ENCODE measurements at places on chromosomes 12 and 14. TPM values are rescaled to one million over a fixed set of nuclear protein-coding genes. Genes with fewer than 3 reads are reported as not detected.

ANO2 gene
- not detected for total RNA-seq

P3H3 gene
- 2.1 TPM for total RNA-seq

SRGAP1 gene
- total RNA-seq, result 0.02 TPM

BEST3 gene
- not detected for total RNA-seq

CPNE6 gene
- not detected for total RNA-seq

- peak overlapping the region; percentile 55 for H3K27ac ChIP-seq
- peak; percentile 42 for DNase-seq
- H3K27me3 ChIP-seq, result peaks cover 28% of the 10 kb centered on the region
- peaks cover 43% of the 10 kb centered on the region for H3K4me1 ChIP-seq
- peaks cover 2% of the 10 kb centered on the region for H3K36me3 ChIP-seq
Observed at GRCh38 chr14:52268279-52269061, 972 bp downstream of the PTGDR start.

DNA sequence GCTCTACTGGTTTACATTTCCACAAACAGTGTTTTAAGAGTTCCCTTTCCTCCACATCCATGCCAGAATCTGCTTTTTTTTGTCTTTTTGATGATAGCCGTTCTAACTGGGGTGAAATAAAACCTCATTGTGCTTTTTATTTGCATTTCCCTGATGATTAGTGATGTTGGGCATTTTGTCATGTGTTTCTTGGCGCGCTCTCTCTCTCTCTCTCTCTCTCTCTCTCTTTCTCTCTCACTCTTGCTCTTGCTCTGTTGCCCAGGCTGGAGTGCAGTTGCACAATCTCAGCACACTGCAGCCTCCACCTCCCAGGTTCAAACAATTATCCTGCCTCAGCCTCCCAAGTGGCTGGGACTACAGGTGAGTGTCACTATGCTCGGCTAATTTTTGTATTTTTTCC is 9.6 kb upstream of the MIS18BP1 start:
- H3K27me3 ChIP-seq, result no peaks in the 10 kb centered on the region
- H3K4me3 ChIP-seq, result no peak overlapping the region
- H3K36me3 ChIP-seq, result peaks cover 2% of the 10 kb centered on the region
- no peaks in the 10 kb centered on the region for H3K4me1 ChIP-seq

- no peak overlapping the region for H3K27ac ChIP-seq
- H3K4me1 ChIP-seq, result peaks cover 3% of the 10 kb centered on the region
- DNase-seq, result no peak
- no peaks in the 10 kb centered on the region for H3K27me3 ChIP-seq
- peak overlapping the region; percentile 61 for H3K4me3 ChIP-seq
Observed at GRCh38 chr14:102517392-102518062, 8.0 kb upstream of the ANKRD9 start.

DNA sequence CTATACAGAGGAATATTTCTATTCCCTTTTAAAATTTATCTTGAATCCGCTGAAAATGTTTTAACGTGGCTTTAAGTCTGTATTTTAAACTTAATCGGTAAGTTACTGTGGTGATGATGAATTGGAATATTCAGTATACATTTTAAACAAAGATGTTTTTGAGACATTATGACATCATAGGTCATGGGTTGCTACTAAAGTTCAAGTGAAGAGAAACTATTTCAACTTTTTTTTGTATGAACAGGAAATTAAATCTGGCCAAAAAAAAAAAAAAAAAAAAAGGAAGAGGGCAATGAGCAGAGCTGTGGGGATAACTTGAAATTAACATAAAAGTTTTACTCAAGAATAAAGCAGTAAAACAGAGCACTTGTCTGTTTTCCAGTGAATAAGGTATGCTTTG is 109.0 kb downstream of the PLEKHA5 start:
- no peak overlapping the region for H3K27ac ChIP-seq
- no peak for DNase-seq
- H3K4me1 ChIP-seq, result peaks cover 22% of the 10 kb centered on the region
- no peak overlapping the region for H3K4me3 ChIP-seq

GRCh38 chr14:42307239-42307825 is 700.7 kb downstream of the LRFN5 start:
- DNase-seq, result no peak
- no peaks in the 10 kb centered on the region for H3K27me3 ChIP-seq
- no peaks in the 10 kb centered on the region for H3K4me1 ChIP-seq

DNA sequence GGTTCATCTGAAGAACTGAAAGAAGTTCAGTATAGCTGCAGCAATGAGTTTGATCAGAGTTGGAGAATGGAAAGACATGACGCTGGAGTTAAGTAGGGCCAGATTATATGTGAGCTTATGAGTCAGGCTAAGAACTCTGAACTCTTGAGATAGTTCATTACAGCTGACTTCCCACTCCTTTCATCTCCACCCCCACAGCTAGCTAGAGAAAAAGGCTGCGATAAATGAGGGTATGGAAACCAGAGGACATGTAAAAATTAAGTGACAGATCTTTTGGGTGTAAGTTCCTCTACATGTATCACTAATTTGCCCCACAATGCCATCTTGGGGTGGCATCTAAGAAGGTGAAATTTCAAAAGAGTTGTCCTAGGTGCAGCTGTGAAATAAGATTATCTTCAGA is 28.6 kb downstream of the PYM1 start:
- H3K4me1 ChIP-seq, result peaks cover 10% of the 10 kb centered on the region
- peaks cover 6% of the 10 kb centered on the region for H3K36me3 ChIP-seq
- peak; percentile 73 for DNase-seq
- peak overlapping the region; percentile 2 for H3K4me3 ChIP-seq

DNA sequence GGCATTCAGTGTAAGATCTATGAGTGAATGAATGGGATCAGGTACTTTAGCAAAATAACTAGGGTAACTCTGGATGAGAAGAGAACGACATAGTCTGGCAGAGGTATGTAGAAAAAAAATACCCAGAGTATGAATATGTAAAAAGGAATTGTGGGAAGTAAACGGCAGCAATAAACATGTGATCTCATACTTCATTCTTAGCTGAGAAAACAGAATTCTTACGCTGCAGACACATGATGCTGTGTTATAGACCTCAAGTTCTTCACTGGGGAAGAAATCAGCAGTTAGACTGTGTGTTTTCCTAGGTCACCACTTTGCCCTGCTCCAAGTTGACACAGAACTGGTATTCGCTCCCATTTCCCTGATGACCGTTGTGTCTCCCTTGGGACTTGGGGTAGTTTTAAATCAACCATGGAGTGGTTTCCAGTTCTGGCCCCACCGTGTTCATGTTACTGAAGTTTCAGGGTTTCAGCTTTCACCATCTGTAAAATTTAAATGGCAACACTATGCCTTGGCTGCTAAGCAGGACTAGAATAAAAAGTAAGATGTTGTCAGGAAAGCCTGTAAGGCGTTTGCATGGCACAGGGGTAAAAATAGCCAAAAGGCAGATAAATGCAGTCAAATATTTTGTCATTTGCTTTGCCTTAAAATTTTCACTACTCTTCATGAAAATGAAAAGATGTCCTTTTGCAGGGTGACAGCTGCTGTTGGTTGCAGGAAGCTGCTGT is 223.7 kb downstream of the PELI2 start:
- H3K27ac ChIP-seq, result no peak overlapping the region
- no peak overlapping the region for H3K4me3 ChIP-seq
- no peak for DNase-seq
- no peaks in the 10 kb centered on the region for H3K4me1 ChIP-seq
- no peaks in the 10 kb centered on the region for H3K36me3 ChIP-seq
- H3K27me3 ChIP-seq, result no peaks in the 10 kb centered on the region

DNA sequence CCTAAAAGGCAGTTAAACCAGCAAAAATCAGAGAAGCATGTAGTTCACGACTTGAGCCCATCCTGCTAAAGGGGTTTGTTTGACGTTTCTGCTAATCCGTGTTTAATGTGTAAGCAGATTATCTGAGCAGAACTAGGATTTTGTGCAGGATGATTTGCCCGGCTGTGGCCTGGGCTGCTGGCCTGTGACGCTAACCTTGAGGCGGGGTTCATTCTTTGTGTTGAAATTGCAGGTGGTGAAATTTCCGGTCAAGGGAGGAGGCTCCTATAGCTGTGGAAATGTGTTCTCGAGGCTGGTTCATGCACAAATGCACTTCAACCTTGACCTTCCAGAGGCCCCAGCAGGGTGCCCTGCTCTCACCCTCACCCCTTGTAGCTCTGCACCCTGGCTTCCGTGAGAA is 63.7 kb downstream of the SLC24A4 start:
- no peak overlapping the region for H3K4me3 ChIP-seq
- no peaks in the 10 kb centered on the region for H3K36me3 ChIP-seq
- no peaks in the 10 kb centered on the region for H3K27me3 ChIP-seq
- H3K4me1 ChIP-seq, result peaks cover 6% of the 10 kb centered on the region
- no peak overlapping the region for H3K27ac ChIP-seq
- no peak for DNase-seq

DNA sequence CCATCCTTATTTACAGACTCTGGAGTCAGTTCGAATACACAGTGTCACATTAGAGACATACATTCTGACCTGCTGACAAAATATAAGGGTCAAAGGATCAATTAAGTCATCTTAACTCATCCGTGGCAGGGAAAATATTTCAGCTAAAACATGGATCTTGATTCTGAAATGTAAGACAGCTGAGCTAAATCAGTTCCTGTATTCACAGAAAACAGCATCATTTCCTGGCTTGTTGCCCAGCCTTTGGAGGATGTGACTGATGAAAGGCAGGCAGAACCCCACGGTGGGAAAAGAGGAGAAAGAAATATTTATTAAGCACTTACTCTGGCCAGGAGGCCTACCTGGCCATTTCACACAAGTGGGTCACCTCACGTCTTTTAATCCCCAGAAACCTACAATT is 101.9 kb downstream of the GAS2L3 start:
- peak; percentile 14 for DNase-seq
- H3K4me3 ChIP-seq, result no peak overlapping the region
- no peak overlapping the region for H3K27ac ChIP-seq
- no peaks in the 10 kb centered on the region for H3K36me3 ChIP-seq
- no peaks in the 10 kb centered on the region for H3K4me1 ChIP-seq

DNA sequence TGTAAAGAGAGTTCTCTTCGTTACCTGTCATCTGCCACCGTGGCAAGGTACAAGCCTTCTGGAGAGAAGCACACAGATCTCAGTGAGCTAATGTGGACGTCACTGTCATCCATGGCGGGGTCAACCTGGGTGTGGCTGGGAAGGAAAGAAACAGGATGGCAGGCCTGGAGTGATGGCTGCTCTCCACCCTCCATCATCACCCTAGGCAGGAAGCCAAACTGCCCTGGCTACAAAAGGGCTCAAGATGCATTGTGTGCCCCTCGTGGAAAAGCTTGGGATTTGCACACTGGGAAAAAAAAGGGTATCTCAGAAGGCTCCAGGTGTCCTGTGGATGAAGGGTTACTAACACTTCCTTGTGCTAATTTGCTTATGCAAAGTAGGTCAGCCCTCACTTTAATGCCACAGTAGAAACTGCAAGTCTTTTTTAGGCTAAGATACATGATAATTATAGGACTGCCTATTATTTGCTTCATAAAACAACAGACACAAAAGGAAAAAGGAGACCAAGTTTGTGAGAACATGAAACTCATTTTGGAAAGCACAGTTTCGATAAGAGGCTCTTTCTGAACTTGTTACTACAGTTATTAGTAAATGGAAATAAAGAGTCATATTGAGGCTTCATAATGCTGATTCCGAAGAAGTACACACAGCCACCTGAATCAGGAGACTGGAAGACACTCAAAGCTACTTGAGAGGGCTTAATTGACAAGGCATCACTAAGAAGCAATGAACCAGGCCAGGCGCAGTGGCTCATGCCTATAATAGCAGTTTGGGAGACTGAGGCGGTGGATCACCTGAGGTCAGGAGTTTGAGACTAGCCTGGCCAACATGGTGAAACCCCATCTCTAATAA is 18.9 kb downstream of the RFC5 start:
- DNase-seq, result peak; percentile 47
- peaks cover 69% of the 10 kb centered on the region for H3K36me3 ChIP-seq
- H3K4me1 ChIP-seq, result peaks cover 49% of the 10 kb centered on the region
- no peak overlapping the region for H3K4me3 ChIP-seq
- H3K27me3 ChIP-seq, result no peaks in the 10 kb centered on the region

GRCh38 chr12:13369474-13370056 is 173.0 kb downstream of the EMP1 start:
- H3K4me3 ChIP-seq, result no peak overlapping the region

- H3K27me3 ChIP-seq, result peaks cover 9% of the 10 kb centered on the region
- no peak overlapping the region for H3K27ac ChIP-seq
- H3K4me3 ChIP-seq, result no peak overlapping the region
- no peak for DNase-seq
- no peaks in the 10 kb centered on the region for H3K36me3 ChIP-seq
Observed at GRCh38 chr12:38911611-38912010, 6.2 kb upstream of the CPNE8 start.

GRCh38 chr14:94062344-94062940 is 18.6 kb downstream of the DDX24 start:
- H3K4me3 ChIP-seq, result no peak overlapping the region
- peaks cover 66% of the 10 kb centered on the region for H3K4me1 ChIP-seq
- no peak for DNase-seq
- no peaks in the 10 kb centered on the region for H3K27me3 ChIP-seq
- H3K27ac ChIP-seq, result peak overlapping the region; percentile 44
- H3K36me3 ChIP-seq, result peaks cover 67% of the 10 kb centered on the region

GRCh38 chr14:104845834-104846441 is 19.1 kb upstream of the CEP170B start:
- H3K27ac ChIP-seq, result no peak overlapping the region
- peaks cover 41% of the 10 kb centered on the region for H3K27me3 ChIP-seq
- H3K4me3 ChIP-seq, result no peak overlapping the region

DNA sequence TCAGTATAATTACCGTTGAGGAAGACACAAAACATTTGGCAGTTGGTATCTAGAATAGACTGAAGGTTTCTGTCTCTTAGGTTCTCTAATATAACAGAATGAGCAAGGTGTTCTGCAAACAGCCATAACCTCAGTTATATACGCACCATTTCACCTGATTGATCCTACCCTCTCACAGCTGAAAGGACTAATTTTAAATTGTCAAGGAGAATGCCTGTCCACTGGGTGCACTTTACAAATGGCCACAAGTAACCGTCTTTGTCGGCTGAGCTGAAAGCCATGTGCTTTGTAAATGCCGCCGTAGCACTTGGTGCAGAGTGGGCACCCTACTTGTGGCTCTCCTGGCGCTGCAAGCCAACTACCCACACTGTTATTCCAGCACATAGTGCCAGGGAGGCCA is 466.3 kb downstream of the AACS start:
- DNase-seq, result no peak
- no peaks in the 10 kb centered on the region for H3K4me1 ChIP-seq
- H3K27me3 ChIP-seq, result peaks cover 4% of the 10 kb centered on the region

- no peaks in the 10 kb centered on the region for H3K27me3 ChIP-seq
- no peaks in the 10 kb centered on the region for H3K36me3 ChIP-seq
- no peak for DNase-seq
- no peaks in the 10 kb centered on the region for H3K4me1 ChIP-seq
- H3K27ac ChIP-seq, result no peak overlapping the region
- no peak overlapping the region for H3K4me3 ChIP-seq
Observed at GRCh38 chr14:57380935-57381334, 9.5 kb upstream of the NAA30 start.

GRCh38 chr12:11814374-11814773 is 164.9 kb downstream of the ETV6 start:
- no peak overlapping the region for H3K27ac ChIP-seq
- H3K4me3 ChIP-seq, result no peak overlapping the region
- DNase-seq, result peak; percentile 47
- peaks cover 5% of the 10 kb centered on the region for H3K36me3 ChIP-seq
- H3K4me1 ChIP-seq, result peaks cover 30% of the 10 kb centered on the region

Data from activated CD8-positive, alpha-beta T cell treated with anti-CD3 and anti-CD28 coated beads for 36 hours (primary cell).